ENCODE measurements at places on chromosomes 3 and 15.

DNA sequence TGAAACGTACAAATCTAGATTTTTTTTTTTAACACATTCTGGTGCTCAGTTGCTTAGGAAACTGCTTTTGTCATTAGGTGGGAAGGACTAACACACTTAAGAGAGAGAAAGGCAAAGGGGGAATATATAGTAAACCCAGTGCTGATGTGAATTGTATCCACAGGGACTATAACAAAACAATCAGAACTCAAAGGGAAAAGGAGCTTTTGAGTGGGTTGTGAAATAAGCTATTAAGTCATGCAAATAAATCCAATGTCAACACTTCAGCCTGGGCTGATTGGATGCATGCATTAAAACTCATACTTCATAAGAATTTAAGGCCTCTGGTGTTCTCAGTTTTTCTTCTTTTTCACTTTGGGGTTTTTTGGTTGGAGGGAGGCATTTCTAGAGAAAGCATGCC, 628.9 kb downstream of the FHIT start:
- DNase-seq = no peak

DNA sequence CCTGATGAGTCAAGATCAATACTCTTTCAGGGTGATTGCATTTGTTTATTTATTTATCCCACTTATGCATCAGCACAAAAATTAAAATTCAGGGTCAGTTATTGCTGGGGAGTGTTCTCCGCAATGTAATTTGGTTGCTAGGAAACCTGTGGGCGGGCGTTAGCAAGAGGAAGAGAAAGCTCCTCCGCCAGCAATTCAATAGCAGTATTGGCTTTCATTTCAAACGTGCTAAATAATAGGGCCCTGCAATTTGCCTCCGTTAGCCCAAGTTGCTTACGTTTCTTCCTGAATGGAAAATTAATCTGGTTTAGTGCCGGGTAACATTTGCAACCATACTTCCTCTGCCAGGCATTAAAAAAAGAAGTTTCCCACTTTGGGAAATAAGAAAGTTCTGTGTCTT, 35.5 kb upstream of the PLCL2 start:
- peak; percentile 85 for DNase-seq

GRCh38 chr3:141663993-141664392, 74.1 kb upstream of the RNF7 start:
- DNase-seq = no peak

GRCh38 chr3:184395320-184395660, 15.4 kb downstream of the CHRD start:
- no peak for DNase-seq

DNA sequence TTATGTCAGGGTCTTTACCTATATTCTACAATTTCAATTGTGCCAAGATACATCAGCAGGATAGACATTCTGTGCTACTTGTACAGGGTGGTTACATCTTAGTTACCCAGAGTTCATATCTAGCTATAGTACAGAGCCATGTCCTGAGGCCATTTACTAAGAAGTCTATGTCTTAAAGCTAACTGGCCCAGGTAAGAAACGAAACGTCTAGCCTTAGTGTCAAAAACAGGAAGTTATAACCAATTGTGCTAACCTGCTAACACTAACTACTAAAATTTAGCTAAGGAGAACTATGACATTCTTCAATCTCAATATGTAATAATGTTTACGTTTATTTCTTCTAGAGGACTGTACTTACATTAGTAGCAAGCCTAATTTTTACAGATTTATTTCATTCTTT, 717.2 kb upstream of the UBE2E2 start:
- no peak for DNase-seq

DNA sequence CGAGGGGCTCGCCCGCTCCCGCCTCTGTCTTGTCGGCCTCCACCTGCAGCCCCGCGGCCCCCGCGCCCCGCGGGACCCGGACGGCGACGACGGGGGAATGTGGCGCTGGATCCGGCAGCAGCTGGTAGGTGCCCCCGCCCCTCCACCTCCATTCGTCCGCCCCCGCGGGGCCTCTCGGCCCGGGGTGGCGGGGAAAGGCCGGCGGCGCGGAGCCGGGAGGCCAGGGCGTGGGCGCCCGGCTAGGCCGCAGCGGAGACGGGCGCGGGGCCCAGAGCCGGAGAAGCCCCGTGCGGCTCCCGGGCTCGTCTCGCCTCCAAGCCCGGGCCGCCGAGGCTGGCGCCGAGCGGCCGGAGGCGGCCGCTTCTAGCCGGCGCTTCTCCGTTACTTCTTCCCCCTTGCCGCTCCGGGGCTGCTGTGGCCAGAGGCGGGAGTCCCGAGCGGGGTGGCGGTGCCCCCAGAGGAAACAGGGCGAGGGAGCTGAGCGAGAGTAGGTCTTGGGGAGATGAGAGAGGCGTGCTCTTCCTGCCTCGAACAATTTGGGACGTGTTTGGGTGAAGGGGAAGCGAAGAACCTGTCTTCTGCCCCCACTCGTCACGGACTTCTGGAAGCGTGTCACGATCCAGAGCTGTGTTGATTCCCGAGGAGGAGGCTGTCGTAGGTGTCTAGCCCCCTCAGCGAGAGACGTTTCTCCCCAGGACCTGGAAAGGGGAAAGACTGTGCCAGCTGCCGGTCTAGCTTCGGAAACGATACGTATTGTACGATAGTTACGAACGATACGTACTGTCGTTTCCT, 555 bp downstream of the ATP11B start:
- peak; percentile 45 for DNase-seq

GRCh38 chr15:89575656-89576416, 567 bp downstream of the TICRR start:
- no peak for DNase-seq

DNA sequence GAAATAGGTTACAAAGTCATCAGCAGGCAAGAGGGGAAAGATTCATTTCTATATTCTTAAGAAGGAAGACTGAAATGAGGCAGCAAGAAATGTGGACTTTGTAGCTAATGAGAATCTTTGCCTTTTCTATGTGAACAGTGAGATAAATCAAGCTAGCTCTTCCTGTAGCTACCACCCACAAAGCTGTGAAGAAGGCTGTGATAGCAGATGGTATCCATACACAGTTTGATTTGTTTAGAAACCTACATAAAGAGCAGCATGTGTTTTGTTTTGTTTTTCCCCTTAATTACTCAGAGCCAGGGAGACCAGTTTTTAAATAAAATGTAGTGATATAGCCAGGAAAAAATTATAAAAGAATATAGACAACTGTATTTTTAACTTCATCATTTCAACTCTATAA, 45.5 kb downstream of the TEX9 start:
- DNase-seq = no peak

DNA sequence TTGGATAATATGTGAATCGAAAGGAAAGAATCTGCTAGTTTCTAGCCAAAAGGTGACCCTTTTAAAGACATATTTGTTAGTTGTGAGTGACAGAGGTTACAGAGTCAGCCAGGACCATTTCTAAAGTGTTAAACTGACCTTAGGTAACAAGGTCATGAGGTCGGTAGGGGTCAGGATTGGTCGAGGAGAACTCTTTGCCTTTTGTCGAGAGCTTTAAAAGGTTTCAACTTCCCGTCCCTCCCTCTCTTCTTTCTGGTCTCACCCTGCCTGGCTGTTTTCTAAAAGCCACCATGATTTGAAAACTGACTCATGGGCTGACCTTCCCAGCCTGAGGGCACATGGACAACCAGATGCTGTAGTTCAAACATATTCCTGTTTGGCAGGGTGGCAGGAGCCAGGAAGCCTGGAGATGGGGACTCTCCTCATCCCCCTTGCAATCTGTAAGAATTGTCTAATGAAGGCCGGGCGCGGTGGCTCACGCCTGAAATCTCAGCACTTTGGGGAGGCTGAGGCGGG, 25.8 kb upstream of the PRTG start:
- no peak for DNase-seq

GRCh38 chr3:11335056-11335608, 62.9 kb downstream of the ATG7 start:
- no peak for DNase-seq

DNA sequence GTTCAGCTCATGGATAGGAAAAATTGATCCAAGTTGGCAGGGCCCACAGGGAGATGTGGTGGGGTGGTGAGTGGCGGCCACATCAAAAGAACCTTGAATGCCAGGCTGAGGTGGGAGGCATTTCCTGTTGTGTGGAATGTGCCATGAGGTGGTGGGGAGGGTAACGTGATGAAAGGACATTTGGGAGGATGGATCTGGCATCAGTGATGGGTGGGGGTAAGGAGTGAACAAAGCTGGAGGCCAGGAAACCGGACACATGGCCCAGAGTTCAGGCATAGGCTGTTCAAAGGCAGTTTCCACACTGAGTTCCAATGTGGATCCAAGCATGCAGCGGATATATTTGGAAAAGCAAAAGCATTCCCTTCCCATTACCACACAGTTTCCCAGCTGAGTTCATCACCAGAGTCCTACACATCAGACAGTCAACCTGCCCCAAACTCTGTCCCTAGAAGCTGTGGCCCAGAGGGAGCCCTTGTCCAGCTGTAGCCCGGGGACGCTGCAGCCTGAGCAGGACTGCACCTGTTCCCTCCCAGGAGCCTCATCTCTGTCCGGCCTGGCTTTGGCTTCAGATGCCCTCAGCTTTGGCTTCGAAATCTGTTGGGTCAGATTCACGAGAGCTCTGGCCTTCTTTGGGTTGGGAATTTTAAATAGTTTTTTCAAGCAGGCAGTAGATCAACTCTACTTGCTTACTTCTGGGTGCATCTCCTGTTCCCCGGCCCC, 37.8 kb upstream of the GOLGA6B start:
- DNase-seq = no peak

GRCh38 chr3:40593351-40593750, 68.6 kb downstream of the ZNF621 start:
- DNase-seq = no peak

DNA sequence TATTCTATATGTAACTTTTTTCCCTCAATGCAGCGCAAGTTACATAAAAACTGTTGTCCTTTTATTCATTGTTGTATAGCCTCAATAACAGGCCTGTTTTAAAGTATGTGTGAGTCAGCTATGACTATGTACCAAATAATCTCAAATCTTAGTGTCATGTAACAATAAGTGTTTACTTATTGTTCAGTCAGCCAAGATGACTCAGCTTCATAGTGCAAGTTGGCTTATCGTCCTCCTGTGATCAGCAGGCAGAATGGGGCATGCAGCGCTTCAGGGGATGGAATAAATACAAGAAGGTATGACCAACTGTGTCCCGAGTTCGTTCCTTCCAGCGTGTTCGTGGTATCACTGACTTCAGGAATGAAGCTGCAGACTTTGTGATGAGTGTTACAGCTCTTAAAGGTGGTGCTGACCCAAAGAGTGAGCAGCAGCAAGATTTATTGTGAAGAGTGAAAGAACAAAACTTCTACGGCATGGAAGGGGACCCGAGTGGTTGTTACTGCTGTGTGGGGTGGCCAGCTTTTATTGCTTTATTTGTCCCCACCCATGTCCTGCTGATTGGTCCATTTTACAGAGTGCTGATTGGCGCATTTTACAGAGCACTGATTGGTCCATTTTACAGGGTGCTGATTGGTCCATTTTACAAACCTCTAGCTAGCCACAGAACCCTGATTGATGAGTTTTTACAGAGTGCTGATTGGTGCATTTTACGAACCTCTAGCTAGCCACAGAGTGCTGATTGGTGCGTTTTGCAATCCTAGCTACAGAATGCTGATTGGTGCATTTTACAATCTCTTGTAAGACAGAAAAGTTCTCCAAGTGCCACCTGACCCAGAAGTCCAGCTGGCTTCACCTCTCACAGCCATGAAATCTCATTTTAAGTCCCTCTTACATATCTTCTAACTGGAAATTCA, 1016.0 kb downstream of the MCTP2 start:
- no peak for DNase-seq

GRCh38 chr15:51720201-51720995, 17.1 kb downstream of the LYSMD2 start:
- no peak for DNase-seq

- no peak for DNase-seq
These were observed 34.9 kb downstream of the MORF4L1 start for GRCh38 chr15:78907577-78907976.

DNA sequence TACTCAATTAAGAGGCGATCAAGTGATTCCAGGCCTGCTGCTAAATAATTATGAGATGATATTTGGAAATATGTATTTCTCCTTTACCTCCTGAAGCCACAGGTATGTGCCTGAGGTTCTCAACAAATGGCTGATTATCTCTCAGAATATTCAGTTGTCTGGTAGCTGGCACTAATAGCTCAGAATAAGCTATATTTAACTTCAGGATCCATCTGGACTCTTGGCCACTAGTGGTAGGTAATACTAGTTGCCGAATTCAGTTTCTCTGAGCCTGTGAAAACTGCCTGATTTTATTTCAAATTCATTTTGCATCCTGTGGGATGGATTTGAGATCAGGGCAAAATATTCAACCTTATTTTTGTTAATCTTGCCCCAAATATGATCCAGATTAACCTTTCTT, 499.0 kb downstream of the DIPK2A start:
- no peak for DNase-seq

GRCh38 chr3:123411340-123412040, 37.4 kb downstream of the ADCY5 start:
- no peak for DNase-seq

GRCh38 chr3:136270179-136270578, 20.0 kb downstream of the PCCB start:
- no peak for DNase-seq

GRCh38 chr3:142857056-142857455, 31.8 kb downstream of the PCOLCE2 start:
- no peak for DNase-seq

GRCh38 chr15:38073178-38073946, 138.9 kb downstream of the TMCO5A start:
- DNase-seq = no peak

DNA sequence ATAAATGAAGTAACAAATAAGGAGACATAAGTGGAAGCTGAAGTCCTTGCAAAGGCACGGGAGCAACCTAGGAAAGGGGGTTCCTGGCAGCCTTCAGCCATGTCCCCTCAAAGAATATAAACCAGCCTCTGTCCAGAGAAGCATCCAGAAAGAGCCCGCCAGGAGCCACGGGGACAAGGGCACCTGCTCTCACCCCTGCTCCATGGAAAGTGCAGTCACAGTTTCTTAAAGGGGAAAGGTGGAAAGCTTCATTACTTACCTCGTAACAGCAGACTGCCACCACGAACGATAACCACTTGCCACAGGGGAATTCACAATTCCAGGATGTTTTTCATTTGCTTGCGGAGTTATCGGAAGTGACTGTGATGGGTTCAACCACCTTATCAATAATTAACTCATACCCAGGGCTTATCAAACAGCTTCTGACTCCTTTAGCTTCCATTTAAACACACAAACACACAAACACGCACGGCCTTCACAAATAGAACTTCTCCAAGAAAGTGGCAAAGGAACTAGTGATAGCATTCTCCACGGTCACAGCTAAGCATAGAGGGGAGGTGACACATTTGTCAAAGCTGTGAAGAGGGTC, 134.2 kb upstream of the IGF1R start:
- DNase-seq = no peak

- no peak for DNase-seq
These were observed 437.3 kb upstream of the TPM1 start for GRCh38 chr15:62605282-62605681.

GRCh38 chr3:16494814-16495431, 18.6 kb downstream of the RFTN1 start:
- DNase-seq = no peak

- DNase-seq = no peak
These were observed 295.7 kb upstream of the LMCD1 start for GRCh38 chr3:8205881-8206280.

Measured in CD4-positive, alpha-beta T cell treated with Interleukin-4 for 1 hour (primary cell).